ENCODE measurements at places on chromosomes 12 and 14.

DNA sequence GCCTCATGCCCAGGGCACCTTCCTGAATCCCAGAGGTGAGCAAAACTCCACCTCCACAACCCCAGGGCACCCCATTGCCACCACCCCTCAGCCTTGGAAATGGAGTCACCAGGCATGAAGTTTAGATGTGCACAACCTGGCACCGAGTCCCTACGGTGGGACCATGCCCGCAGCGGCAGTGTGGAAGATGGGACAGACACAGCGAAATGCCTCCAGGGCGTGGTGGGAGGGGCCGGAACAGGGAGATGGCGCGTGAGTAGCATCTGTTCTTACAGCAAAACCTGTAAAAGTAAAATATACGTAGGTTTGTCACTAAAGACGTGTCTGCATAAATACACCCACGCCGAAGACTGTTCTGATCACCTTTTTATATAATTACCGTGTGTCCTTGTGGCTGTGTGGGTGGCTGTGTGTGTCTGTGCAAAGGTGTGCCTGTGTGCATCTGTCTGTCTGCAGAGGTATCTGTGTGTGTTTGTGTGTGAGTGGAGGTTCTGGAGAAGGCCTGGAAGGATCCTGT, 17.4 kb upstream of the DEGS2 start:
- no peak for DNase-seq

DNA sequence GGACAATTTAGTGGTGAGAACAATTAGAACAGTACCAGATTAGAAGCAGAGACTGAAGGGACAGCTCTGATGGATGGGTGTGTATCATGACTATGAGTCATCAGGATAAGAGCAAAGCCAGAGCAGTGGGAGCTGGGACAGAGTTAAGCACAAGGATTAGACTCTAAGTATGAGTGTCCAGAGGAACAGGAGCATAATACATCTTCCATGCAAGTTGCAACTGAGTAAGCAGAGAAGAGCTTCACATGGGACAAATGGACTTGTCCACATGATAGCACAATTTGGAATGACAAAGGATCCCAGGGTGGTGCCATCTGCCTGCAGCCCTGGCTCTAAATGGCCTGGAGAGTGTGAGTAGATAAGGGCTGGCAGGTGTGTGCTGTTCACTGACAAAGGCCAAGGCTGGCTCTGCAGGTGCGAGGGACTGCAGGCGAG, 226.4 kb upstream of the CAND1 start:
- no peak for DNase-seq

DNA sequence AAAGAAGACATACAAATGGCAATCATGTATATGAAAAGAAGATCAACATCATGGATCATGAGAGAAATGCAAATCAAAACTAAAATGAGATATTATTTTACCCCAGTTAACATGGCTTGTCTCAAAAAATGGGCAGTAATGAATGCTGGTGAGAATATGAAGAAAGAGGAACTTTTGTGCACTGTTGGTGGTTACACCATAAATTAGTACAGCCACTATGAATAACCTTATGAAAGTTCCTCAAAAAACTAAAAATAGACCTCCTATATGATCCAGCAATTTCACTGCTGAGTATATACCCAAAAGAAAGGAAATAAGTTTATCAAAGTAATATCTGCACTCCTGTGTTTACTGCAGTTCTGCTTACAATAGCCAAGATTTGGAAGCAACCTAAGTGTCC, 151.7 kb downstream of the PDZRN4 start:
- no peak for DNase-seq

DNA sequence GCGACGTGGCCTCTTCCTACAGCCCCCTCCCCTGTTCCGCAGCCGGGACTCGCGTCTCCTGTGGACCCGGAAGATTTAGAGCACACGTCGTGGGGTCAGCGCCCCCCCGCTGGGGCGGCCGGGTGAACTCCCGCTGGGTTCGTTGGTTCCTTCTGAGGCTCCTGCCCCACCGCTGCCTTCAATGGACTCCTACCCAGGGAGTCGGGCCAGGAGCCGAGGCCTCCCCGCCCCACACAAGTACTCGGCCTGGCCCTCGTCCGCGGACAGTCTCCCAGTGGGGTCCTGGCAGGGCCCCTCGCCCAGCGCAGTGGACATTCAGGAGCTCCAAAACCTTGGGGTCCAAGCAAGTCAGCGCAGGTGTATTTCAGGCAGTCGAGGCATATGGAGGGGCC, 1.2 kb downstream of the MMP17 start:
- no peak for DNase-seq

DNA sequence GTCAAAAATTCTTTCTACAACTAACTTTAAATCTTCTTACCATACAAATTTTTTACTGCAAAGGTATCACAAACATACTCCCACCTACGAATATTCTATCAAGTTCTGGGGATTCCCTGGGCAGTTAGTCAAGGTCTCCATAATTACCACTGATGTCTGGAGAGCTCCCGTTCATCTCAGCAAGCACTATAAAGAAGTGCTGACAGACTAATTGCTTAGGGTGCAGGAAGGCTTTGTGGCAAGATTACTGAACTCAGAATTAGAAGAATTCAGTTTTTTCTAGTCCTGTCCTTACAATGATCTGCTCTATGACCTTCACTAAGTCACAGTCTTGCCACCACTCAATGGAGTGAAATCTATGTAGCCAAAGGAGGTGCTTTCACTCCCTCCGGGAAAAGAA, 61.5 kb downstream of the DUSP16 start:
- DNase-seq: no peak

DNA sequence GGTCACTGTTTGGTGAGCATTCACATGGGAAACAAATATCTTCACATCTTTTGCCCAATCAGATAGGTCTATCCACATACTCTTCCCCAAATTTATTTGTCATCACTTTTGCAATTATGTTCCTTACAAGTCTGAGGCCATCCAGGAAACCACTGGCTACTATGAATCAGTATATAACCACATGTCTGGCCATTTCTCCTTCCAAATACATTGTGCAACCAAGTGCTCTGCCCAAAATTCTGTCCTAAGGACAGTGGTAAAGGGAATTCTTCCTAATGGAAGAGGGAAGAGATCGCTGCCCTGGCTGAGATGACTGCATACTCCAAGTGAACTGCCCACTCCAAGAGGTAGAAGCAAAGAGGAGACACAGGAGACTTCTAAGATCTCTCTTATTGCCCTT, 148.9 kb upstream of the MAX start:
- no peak for DNase-seq

DNA sequence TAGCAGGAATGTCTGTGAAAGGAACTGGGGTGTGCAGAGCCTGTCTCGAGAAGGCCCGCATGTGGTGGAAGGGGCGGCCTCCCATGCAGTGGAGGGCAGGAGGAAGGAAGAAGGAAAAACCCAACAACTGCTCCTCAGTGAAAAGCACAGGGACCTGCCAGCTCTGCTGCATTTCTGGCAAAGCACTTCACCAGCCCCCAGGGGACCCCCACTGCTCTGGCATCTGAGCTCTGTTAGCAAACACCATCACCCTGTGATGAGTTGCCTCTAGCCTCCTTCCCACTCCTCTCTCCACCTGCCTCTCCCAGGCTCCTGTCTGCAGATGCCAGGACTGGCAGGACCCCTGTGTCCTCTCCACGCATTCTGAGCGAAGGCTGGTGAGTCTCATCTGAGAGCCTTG, 69.0 kb upstream of the DDX11 start:
- DNase-seq: no peak

- no peak for DNase-seq
Measured at GRCh38 chr12:14949631-14950030, 11.3 kb upstream of the ERP27 start.

DNA sequence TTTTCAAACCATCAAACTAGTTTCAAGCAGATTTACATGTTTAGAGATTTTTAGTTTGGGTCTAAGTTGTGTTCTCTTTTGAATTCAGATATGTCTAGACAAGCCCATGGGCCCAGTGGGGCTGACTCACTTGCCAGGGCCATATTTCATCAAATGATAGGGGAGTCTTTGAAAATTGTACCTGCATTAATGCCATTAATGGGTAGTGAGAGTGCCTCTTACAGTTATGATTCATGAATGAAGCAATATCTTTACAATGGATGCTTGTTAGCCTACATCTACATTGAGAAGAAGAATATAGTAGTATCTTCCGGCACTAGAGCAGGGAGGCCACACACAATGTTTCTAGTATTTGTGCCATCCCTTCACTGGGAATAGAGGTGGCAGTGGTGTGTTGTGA, 174.2 kb upstream of the E2F7 start:
- DNase-seq: no peak

DNA sequence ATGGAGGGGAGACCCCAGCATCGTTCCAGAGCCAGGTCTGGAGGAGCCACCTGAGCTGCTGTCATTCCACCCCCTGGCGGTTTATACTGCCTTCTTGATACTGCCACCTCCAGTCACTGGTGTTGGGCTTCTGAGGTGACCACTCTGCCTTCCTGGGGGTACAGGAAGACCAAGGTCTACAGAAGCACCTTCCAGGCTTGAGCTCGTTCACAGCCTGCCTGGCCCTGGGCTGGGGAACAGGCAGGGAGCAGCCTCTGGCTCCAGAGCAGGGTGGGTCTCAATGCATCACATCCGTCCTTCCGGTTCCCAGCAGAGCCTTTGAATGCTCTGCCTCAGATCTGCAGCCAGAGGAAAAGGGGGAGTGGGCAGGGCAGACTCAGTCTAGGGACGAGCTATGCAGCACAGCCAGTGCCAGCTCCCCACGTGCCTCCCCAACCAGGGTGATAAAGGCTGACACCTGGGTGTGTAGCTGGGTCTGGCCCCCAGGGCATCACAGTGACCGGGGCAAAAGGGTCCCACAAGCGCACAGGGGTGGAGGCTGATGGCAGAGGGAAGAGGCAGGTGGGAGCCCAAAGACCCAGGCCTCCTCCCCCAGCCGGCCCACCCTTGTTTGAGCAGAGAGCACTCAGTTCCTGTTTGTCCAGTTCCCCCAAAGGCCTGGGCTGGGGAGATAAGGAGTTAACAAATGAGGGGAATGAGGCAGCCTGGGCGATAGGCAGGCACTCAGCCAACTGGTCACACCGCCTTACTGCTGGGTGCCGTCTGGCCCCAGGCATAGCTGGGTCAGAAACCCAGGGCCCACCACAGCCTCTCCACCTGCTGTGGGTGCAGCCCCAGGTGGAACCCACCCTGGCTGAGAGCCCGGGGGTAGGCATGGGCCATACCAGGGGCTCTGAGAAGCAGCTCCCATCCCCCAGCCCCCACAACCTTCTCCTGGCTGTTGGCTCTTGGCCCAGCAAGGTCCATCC, 17.1 kb downstream of the DEGS2 start:
- DNase-seq: no peak

GRCh38 chr14:103763730-103764488, 48.3 kb downstream of the ZFYVE21 start:
- DNase-seq: no peak

DNA sequence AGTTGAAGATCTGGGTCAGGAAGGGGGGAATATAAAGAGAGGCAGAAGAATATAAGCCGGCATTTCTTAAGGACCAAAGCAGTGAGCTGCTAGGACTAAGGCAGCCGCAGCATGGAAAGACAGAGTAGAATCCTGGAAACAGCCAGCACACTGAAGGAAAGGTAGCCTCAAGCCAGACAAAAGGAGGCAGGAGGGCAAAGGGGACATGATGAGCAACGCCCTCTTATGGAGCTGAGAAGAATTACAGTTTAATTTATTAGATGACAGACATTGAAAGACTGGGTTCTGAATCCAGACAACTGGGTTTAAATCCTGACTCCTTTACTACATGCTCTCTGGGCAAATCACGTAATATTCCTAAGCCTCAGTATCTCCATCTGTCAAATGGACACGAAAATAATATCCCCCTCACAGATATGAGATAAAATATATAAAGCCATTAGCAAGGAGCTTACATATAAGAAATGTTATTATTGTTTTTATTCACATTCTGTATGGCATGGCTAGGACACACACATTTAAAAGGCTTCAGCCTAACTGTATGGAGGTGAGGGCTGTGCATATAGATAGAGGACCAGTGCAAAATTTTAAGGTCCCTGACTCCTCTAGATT, 8.1 kb upstream of the PCED1B start:
- no peak for DNase-seq

Data from right renal pelvis (tissue), 4 donors.